Stimulated activated CD4-positive, alpha-beta T cell treated with anti-CD3 and anti-CD28 coated beads, Interleukin-15, amount 100 ng/mL, for 48 hours (primary cell): ENCODE measurements at places on chromosomes 7 and 10.

DNA sequence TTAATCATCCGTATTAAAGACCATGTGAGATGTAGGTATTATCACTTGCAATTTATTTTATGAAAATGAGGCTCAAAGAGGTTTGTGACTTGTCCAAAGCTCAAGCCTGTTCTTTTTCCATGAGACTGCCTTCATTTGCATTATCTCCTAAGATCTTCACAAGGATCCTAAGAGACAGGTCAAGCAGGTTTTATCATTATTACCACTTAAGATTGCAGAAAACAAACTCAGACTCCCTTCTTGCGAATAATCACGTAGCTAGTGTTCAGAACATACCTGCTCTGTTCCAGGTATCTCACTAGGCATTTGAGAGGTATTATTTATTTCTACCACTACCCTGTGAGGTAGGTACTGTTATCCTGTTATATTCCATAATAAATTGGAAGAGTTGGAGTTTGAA is 64.8 kb downstream of the ZNRF2 start:
- no peak for DNase-seq

GRCh38 chr7:151455690-151456089 is 15.7 kb upstream of the CRYGN start:
- DNase-seq: no peak

GRCh38 chr7:112108981-112109380 is 97.2 kb downstream of the DOCK4 start:
- no peak for DNase-seq

GRCh38 chr10:59019603-59020002 is 156.8 kb upstream of the PHYHIPL start:
- no peak for DNase-seq

DNA sequence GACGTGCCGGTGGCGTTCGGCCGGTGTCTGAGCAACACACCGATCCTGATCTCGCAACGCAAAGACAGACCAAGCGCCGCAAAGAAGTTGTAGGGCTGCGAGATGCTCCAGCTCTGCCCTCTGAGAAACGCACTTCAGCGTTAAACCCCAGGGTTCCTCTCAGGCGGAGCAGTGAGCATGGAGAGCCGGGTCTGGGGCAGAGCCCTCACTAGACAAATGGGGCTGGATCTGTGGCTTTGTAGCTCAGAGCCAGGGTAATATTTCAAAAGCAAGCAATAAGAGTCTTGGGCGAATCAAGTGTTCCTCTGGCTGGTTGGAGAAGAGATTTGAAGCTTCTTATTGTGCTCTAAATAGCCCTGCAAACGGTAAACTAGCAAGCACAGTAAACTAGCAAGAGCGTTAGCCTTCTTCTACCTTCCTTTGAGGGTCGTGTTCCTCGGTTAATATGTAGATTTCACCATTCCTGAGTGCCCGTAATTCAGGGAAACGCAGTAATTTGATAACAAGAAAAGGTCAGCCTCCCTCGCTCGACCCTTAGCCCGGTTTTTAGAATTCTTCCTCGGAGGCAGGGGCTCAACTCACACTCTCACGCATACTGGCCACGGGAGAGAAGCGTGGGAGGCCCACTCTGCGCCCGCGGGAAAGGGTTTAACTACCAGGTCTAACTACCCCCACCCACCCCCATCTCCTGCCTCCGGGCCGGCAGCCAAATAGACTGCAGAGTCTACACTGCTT is 6.7 kb downstream of the SKAP2 start:
- no peak for DNase-seq

GRCh38 chr7:157834501-157835163 is 497.8 kb downstream of the DNAJB6 start:
- no peak for DNase-seq

GRCh38 chr7:15515252-15515651 is 46.6 kb downstream of the AGMO start:
- DNase-seq: no peak

DNA sequence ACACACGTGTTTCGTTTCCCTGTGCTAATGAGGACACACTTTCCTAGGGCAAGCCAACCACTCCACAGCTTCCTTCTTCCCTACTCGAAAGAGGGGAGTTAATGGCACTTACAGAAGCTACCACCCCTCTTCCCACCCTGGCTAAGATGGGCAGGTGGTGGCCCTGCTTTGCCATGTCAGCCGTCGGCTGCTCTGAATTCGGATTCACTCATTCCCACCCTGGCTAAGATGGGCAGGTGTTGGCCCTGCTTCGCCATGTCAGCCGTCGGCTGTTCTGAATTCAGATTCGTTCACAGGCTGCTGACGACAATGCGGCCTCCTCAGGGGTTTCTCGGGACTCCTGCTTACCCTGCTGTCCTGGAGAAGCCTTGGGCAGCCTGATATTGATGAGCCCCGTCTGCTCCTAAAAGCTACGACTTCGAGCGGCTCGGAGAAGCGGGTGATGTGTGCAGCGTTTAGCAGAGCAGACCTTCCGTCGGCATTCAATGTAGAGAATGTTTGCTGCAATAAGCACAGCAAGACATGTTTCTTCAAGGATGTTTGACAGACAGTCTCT is 56.2 kb upstream of the PPP2R2D start:
- DNase-seq: no peak

GRCh38 chr7:140304191-140304799 is 94.0 kb downstream of the SLC37A3 start:
- DNase-seq: no peak

GRCh38 chr7:43117095-43117494 is 4.6 kb downstream of the HECW1 start:
- DNase-seq: no peak

GRCh38 chr10:47193666-47194065 is 106.3 kb upstream of the GDF10 start:
- no peak for DNase-seq

DNA sequence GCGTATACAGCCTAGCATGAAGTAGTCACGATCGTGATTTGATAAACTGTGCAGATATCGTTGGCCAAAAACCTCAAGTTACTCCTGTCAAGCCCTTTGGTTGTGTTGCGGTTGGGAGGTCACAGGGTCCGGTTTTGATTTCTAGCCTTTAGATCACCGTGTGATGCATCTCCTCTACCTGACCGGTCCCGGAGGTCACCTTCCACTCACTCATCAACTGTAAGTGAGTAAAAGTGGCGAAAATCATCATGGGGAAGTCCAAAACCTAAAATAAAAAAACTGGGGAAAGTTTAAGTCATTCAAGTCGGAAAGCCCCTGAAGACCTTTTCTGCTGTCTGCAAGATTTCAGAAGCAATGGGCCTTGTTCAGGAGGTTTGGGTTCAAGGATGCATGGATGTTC is 62.8 kb downstream of the ADARB2 start:
- no peak for DNase-seq

DNA sequence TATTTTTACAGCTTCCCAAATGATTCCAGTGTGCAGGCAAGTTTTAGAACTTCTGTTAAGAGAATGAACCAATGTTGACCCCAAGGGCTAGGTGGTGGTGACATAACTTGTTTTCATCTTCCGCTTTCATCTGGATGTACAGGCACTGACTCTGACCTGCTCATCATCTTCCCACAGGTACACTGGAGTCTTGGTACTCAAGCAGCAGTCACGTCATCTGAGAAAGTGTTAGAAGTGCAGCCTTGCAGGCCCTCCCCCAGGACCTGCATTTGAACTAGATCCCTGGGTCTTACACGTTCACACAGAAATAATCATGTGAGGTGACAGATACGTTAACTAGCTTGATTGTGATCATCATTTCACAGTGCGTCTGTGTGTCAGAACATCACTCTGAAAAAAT is 212.2 kb downstream of the CELF2 start:
- no peak for DNase-seq

DNA sequence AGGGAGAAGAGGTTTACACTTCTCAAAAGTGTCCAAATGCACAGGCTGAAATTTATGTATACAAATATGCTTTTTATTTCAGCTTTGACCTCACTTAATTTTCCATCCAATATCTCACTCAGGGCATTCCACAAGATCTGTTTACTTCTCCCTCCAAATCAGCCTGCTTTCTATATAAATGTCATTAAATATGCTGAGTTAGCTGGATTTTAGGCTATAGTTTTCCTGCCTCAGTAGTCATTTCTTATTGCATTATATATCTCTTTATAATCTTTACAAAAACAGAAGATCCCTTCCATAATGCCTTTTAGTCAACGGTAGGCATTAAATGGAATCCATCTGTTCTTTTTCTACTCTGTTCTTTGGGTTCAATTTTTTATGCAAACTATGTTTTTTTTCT is 71.7 kb upstream of the KCND2 start:
- no peak for DNase-seq

- no peak for DNase-seq
Observed at GRCh38 chr10:14478604-14479003, 147.9 kb upstream of the FRMD4A start.

- no peak for DNase-seq
Observed at GRCh38 chr10:12432402-12433189, 83.2 kb downstream of the CAMK1D start.

DNA sequence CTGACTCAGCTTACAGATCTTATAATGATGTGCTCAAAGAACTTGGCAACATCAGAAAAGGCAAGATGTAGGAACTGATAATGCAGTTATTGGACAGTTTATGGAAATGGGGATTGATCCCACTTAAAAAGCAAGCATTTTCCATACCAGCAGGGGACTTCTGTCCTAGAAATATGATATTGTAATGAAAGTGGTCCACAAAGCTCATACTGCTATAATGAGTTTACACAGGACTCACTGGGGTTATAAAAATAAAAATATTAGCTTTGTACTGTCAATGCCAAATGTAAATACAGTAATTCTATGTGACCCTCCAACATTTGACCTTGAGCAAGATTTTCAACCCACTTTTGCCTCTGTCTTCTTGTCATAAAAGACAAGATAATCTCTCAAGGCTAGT is 145.5 kb upstream of the SEM1 start:
- DNase-seq: no peak

DNA sequence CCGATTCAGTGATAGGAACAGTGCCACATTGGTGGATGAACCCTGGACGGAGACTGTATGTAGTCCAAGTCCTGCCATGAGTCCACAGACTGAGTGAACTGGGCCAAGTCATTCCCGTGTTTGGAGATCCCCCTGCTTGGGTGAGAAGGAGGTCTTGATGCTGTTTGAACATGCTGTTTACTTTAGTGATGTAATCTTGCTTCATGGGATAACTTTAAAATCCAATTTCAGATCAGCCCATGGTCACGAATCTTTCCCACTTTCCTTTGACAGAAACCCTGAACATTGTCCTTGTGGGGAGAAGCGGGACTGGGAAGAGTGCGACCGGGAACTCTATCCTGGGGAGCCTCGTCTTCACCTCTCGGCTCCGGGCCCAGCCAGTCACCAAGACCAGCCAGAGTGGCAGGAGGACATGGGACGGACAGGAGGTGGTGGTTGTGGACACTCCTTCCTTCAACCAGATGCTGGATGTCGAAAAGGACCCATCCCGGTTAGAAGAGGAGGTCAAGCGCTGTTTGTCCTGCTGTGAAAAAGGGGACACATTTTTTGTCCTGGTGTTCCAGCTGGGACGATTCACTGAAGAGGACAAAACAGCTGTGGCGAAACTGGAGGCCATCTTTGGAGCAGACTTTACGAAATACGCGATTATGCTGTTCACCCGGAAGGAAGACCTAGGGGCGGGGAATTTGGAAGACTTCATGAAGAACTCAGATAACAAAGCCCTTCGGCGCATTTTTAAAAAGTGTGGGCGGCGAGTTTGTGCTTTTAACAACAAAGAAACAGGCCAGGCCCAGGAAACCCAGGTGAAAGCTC is 26.6 kb downstream of the GIMAP8 start:
- peak; percentile 37 for DNase-seq

DNA sequence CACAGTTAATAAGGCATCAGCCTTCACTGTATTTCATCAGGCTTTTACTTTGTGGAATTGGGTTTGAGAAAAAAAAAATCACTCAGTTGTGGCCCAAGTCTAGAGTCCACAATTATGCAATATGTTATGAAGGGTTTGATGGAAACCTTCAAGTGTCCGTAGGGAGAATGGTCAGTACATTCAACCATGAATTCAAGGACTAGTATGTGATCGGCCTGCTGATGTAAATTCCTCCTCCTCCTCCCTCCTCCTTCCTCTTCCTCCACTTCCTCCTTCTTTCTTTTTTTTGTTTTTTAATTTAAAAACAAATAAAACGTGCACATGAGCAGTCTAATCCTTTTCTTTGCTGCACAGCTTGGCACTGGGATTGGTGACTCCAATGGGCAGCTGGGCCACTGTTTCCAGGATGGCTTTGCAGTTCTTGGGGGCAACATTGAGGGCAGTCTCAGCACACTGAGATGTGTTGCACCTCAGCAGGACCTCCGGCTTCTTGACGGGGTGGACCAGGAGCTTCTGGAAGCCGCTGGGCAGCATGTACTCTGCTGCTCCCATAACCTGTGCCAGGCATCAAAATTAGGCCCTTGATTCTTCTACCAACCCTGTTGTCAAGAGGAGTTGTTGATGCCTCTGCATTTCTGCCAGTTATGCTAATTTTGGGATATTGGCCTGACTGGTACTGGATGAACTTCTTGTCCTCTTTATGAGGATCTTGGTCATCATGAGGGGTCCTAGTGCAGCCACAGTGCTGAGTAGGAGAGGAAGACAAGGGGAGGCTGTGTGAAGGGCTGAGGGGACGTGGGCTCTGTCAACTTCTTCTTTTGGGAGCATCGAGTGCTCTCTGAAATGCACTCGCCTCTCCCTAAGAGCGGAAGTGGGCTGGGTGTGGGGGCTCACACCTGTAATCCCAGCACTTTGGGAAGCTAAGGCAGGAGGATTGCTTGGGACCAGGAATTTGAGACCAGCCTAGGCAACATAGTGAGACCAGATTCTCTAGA is 9.3 kb upstream of the IL2RA start:
- no peak for DNase-seq

GRCh38 chr10:494149-494542 is 195.3 kb downstream of the DIP2C start:
- no peak for DNase-seq

- DNase-seq: no peak
Observed at GRCh38 chr10:131830446-131831130, 70.2 kb upstream of the PPP2R2D start.

GRCh38 chr7:30594540-30595435 is at the start of gene GARS1:
Gene GARS1, plus strand, starts transcription at chr7:30594878. Its CDS starts 44 bp downstream, at chr7:30594922.
- peak; percentile 78 for DNase-seq

GRCh38 chr7:130329681-130330080 is 14.9 kb upstream of the CPA5 start:
- no peak for DNase-seq

DNA sequence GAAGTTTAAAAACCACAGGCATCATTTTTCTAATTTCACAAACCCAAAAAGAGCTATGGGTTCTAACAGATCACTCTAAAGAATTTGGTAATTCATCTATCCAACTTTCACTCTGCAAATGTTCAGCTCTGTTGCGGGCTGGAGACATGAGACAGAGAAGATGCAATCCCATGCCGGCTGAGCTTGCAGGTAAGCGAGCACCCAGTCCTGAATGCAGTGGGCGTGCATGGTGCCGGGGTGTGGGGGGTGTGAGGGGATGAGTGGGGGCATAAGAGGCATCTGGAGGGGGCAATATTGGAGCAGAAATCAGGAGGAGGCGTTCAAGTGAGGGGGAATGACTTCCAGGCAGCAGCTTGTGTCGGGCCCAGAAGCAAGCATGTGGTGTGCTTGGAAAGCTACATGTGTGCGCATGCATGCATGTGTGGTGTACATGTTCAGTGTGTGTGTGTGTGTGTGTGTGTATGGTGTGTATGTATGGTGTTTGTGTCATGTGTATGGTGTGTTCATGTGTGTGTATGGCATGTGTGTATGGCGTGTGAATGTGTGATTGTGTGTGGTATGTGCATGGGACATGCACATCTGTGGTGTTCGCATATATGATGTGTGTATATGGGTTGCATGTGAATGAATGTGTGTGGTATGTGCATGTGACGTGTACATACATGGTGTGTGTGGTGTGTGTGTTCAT is 172.9 kb downstream of the PRKCQ start:
- no peak for DNase-seq
